Muscle of leg (tissue), 16 donors: ENCODE measurements at places on chromosomes 1 and 21. TPM values are rescaled to one million over a fixed set of nuclear protein-coding genes. Genes with fewer than 3 reads are reported as not detected.

DNA sequence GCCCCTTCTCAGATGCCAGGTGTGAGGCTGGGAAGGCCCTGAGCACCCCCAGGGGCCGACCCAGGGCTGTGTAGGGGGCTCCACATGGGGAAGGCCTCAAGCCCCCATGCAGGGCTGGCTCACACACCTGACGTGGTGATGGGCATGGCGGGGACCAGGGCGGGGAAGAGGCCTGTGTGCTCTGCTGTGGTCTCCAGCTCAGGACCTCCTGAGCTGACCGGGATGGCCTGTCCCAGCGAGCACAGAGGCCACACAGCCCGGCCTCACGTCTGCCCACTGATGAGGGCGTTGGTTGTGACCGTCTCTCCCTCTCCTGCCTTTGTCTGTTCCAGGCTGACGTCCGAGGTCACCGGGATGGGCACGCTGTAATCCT, 40.2 kb upstream of the COL6A1 start:
- H3K36me3 ChIP-seq, result no peaks in the 10 kb centered on the region
- peaks cover 21% of the 10 kb centered on the region for H3K4me1 ChIP-seq
- no peak overlapping the region for H3K27ac ChIP-seq
- H3K4me3 ChIP-seq, result no peak overlapping the region
- DNase-seq, result no peak

DNA sequence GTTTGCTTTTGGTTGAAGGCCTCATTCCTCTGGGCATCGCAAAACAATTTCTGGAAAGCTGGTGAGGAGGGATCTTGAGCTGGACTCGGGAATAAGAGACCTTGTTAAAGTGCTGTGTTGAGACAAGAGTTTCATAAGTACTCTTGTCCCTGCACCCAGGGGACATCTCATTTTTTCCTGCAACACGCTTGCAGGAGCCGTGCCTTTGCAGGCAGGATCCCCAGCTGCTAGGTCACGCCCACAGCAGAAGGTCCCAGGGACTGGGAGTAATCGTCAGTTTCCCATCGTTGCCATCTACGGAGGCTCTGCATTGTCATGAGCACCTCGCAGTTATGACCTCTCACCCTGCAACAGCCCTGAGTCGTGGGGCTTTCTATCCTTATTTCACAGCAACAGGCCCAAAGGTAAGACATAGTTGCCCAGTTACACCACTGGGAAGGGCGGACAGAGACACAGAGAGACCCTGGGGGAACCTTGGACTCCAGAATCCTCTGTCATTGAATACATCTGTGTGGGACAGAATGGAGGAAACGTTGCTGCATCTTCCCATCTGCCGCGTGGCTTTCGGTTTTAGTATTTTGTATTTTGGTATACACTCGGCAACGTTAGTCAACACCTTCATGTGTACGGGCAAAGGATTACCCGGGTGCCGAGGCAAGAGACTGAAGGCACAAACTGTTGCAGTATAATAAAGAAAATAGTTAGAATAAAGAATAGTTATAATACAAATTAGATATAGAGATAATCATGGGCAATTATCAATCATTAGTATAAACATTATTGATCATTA, 60.4 kb upstream of the DMRTB1 start:
- H3K4me3 ChIP-seq, result no peak overlapping the region
- DNase-seq, result no peak
- H3K36me3 ChIP-seq, result no peaks in the 10 kb centered on the region
- H3K27ac ChIP-seq, result no peak overlapping the region
- no peaks in the 10 kb centered on the region for H3K4me1 ChIP-seq

- H3K36me3 ChIP-seq, result peaks cover 27% of the 10 kb centered on the region
- H3K27ac ChIP-seq, result peak overlapping the region; percentile 89
- H3K4me3 ChIP-seq, result peak overlapping the region; percentile 77
- peaks cover 2% of the 10 kb centered on the region for H3K27me3 ChIP-seq
- DNase-seq, result peak; percentile 77
- H3K4me1 ChIP-seq, result peaks cover 50% of the 10 kb centered on the region
These were observed 894 bp downstream of the TCEA3 start for GRCh38 chr1:23423415-23424292.

DNA sequence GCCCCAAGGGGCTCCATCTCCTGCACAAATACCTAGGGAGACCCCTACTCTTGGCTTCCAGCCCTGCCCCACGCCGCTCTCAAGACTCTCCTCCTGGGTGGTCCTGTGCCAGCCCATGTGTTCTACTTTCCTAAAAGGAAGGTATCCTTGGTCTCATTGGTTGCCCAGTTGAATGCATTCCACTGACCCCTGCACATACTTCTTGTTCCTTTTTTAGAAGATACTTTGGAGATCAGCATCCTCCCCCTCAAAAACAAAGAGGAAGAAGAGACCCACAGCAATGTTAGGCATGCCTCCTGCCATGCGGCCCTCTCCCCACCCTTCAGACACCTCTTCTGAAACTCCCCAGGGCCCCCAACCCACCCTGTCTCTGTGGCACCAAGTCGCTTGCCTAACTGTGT, 4.1 kb downstream of the SLAMF9 start:
- peaks cover 10% of the 10 kb centered on the region for H3K4me1 ChIP-seq
- H3K27ac ChIP-seq, result no peak overlapping the region
- H3K27me3 ChIP-seq, result peaks cover 17% of the 10 kb centered on the region
- no peak overlapping the region for H3K4me3 ChIP-seq
- no peaks in the 10 kb centered on the region for H3K36me3 ChIP-seq

GRCh38 chr1:63984257-63984929, 210.6 kb downstream of the ROR1 start:
- H3K4me1 ChIP-seq, result peaks cover 3% of the 10 kb centered on the region
- no peak overlapping the region for H3K4me3 ChIP-seq
- peak overlapping the region; percentile 72 for H3K27ac ChIP-seq
- H3K27me3 ChIP-seq, result no peaks in the 10 kb centered on the region

GRCh38 chr1:171817511-171818265, 23.6 kb upstream of the DNM3 start:
- no peak overlapping the region for H3K4me3 ChIP-seq
- no peaks in the 10 kb centered on the region for H3K36me3 ChIP-seq
- no peak overlapping the region for H3K27ac ChIP-seq
- no peaks in the 10 kb centered on the region for H3K27me3 ChIP-seq

- H3K36me3 ChIP-seq, result no peaks in the 10 kb centered on the region
- no peak overlapping the region for H3K27ac ChIP-seq
- no peak overlapping the region for H3K4me3 ChIP-seq
These were observed 136.4 kb upstream of the ADGRL2 start for GRCh38 chr1:81664341-81664740.

GRCh38 chr1:47660622-47661021, 222.8 kb downstream of the FOXD2 start:
- H3K4me1 ChIP-seq, result peaks cover 7% of the 10 kb centered on the region
- no peaks in the 10 kb centered on the region for H3K36me3 ChIP-seq
- H3K27me3 ChIP-seq, result peaks cover 3% of the 10 kb centered on the region
- no peak overlapping the region for H3K27ac ChIP-seq

DNA sequence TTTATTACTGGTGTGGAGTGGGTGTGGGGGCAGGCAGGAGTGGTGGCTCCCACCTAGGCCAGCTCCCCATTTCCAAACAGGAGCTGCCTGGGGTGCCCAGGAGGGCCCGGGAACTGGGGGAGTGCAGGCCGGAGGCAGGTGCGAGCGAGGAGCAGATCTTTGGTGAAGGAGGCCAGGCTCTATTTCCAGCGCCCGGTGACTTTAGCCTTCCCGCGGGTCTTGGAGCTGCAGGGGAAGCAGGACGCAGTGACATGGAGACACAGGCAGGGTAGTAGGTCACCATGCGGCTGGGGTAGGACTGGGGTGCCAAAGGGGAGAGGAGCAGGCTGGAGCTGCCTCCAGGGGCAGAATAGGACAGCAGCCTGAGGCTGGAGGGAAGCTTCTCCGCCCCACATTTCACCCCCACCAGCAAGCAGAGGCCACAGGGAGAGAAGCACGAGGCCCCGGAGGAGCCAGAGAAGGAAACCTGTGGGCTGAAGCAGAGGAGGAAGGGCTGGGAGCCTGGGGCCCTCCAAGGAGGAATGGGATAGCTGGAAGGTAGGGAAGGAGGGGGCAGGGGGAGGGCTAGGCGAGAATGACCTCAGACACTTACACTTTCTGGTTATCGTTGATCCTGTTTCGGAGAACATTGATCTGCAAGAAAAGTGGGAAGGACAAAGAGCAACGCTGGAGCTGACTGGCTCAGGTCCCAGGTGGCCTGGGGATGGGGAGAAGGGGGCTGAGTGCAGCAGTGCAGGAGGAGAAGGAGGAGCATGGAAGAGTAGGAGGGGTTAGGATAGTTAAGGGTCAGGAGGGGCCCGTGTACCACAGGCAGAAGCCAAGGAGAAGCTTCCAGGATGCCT, 18.2 kb downstream of the TNNT2 start:
- H3K4me1 ChIP-seq, result peaks cover 20% of the 10 kb centered on the region
- H3K27ac ChIP-seq, result no peak overlapping the region
- no peak overlapping the region for H3K4me3 ChIP-seq
- DNase-seq, result no peak
- peaks cover 46% of the 10 kb centered on the region for H3K36me3 ChIP-seq
- H3K27me3 ChIP-seq, result no peaks in the 10 kb centered on the region

DNA sequence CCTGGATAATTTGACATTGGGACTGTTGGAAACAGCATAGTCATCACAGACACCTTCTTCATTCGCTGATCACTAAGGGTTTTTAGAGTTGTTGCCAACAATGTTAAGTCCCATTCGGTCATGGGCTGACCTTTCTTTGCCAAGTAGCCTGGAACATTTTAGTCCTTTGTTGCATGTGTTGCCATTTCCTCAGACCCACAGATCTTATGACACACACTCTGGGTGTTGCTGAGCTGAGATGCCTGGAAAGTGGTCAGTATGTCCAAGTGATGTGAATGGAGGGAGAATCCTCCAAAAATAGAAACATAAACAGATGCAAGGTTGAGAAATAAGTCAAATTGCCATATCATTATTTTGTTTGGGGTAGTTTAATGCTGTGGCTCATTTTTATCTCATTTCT, 61.5 kb upstream of the GJA5 start:
- H3K4me1 ChIP-seq, result no peaks in the 10 kb centered on the region
- no peak overlapping the region for H3K27ac ChIP-seq
- H3K4me3 ChIP-seq, result no peak overlapping the region
- peak; percentile 2 for DNase-seq
- no peaks in the 10 kb centered on the region for H3K36me3 ChIP-seq

DNA sequence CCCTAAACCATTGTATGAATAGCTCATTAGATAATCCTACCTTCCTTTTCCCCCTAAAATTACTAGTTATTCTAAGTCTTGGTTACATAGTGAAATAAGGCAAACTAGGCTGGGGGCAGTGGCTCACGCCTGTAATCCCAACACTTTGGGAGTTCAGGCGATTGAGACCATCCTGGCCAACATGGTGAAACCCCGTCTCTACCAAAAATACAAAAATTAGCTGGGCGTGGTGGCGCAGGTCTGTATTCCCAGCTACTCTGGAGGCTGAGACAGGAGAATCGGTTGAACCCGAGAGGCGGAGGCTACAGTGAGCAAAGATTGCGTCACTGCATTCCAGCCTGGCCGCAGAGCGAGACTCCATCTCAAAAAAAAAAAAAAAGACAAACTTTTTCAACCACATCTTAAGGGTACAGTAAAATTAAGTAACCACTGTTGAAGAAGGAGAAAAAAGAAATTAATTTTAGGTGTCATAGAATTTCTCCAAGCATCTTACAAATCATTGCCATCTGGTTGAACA, 108.5 kb downstream of the DENND1B start:
- H3K36me3 ChIP-seq, result no peaks in the 10 kb centered on the region
- no peaks in the 10 kb centered on the region for H3K27me3 ChIP-seq
- H3K4me3 ChIP-seq, result no peak overlapping the region
- no peaks in the 10 kb centered on the region for H3K4me1 ChIP-seq

GRCh38 chr1:232589812-232590743, 39.9 kb downstream of the SIPA1L2 start:
- H3K27me3 ChIP-seq, result no peaks in the 10 kb centered on the region
- no peaks in the 10 kb centered on the region for H3K36me3 ChIP-seq
- no peak overlapping the region for H3K4me3 ChIP-seq
- peak overlapping the region; percentile 63 for H3K27ac ChIP-seq
- H3K4me1 ChIP-seq, result peaks cover 18% of the 10 kb centered on the region

DNA sequence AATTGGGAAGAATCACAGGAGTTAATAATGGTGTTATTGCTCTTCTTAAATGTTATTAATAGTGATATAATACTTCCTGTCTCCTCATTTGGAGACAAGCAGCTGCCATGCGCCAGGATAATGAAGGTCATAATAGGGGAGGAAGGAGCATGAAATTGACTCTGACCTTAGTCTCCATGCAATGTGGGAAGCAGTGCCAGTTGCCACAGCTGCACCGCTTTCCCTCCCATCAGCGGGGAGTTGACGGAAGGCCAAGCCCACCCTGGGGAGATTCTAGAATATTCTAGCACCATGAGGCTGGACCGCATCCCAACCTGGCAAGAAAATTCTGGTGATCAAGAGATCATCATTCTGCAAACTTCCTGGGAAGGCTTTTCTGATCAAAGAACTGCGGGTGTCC, 11.0 kb upstream of the OLIG1 start:
- peaks cover 26% of the 10 kb centered on the region for H3K4me1 ChIP-seq
- H3K27me3 ChIP-seq, result peaks cover 34% of the 10 kb centered on the region
- H3K36me3 ChIP-seq, result no peaks in the 10 kb centered on the region

GRCh38 chr1:97567000-97567749, 353.7 kb downstream of the DPYD start:
- DNase-seq, result no peak
- H3K27ac ChIP-seq, result no peak overlapping the region
- H3K4me1 ChIP-seq, result no peaks in the 10 kb centered on the region
- no peaks in the 10 kb centered on the region for H3K27me3 ChIP-seq
- no peaks in the 10 kb centered on the region for H3K36me3 ChIP-seq
- no peak overlapping the region for H3K4me3 ChIP-seq

GRCh38 chr1:166479052-166479631, 312.3 kb upstream of the FAM78B start:
- H3K4me1 ChIP-seq, result no peaks in the 10 kb centered on the region
- DNase-seq, result peak; percentile 30
- H3K27ac ChIP-seq, result no peak overlapping the region
- H3K36me3 ChIP-seq, result no peaks in the 10 kb centered on the region
- no peaks in the 10 kb centered on the region for H3K27me3 ChIP-seq
- no peak overlapping the region for H3K4me3 ChIP-seq

- H3K27ac ChIP-seq, result no peak overlapping the region
- DNase-seq, result no peak
- H3K27me3 ChIP-seq, result no peaks in the 10 kb centered on the region
- peaks cover 18% of the 10 kb centered on the region for H3K4me1 ChIP-seq
- H3K4me3 ChIP-seq, result no peak overlapping the region
These were observed 39.8 kb downstream of the TBX15 start for GRCh38 chr1:118948351-118948750.

DNA sequence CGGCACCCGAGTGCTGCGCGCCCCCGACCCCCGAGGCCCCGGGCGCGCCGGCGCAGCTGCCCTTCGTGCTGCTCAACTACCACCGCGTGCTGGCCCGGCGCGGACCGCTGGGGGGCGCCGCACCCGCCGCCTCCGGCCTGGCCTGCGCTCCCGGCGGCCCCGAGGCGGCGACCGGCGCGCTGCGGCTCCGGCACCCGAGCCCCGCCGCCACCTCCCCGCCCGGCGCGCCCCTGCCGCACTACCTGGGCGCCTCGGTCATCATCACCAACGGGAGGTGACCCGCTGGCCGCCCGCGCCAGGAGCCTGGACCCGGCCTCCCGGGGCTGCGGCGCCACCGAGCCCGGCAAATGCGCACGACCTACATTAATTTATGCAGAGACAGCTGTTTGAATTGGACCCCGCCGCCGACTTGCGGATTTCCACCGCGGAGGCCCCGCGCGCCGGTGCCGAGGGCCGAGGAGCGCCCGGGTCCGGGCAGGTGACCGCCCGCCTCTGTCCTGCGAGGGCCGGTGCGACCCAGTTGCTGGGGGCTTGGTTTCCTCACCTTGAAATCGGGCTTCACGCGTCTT, 49.0 kb downstream of the SIM2 start:
- peak; percentile 59 for DNase-seq
- no peak overlapping the region for H3K4me3 ChIP-seq
- H3K4me1 ChIP-seq, result peaks cover 42% of the 10 kb centered on the region
- H3K27me3 ChIP-seq, result peaks cover 17% of the 10 kb centered on the region
- no peak overlapping the region for H3K27ac ChIP-seq

The C1orf94 gene
- total RNA-seq, result not detected

The CNIH3 gene
- 2.9 TPM for total RNA-seq

The MLLT11 gene
- total RNA-seq, result 5.5 TPM

The HMGCS2 gene
- 0.13 TPM for total RNA-seq

The SERPINC1 gene
- 0.13 TPM for total RNA-seq
